ENCODE measurements at places on chromosomes 2 and 18.

DNA sequence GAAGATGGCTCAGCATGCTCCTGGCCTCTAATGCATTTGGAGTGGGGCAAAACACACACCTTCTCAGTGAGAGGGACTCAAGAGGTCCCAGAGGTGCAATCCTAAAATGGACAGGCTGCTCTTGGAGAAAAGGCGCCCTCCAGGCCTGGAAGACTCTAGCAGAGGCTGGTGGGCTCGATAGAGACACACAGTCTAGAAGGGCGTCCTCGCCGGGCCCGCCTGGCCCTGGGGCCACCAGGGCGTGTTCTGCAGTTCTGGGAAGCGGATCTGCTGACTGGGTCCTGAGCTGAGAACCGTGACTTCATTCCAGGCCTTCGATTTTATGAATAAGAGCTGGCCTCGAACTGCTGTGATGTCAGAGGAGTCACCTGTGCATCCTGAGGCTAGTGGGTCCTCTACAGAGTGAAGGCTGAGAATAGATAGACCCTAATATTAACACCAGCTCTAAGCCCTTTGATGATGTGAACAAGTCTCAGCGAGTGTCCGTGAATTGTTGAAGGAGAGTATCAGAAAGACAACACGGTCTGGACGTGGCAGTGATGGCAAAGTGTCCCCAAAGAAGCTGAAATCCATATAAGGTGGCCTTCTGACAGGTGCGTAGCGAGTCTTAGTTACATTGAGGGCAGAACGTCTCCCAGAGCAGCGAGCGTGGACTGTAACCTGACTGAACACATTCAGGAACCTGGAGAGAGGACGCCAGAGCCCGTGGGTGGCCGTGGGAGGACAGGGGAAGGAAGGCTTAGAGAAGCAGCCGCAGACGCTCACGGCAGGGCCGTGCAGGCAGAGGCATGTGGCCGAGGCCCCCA lies 136.9 kb downstream of the PTGR3 start:
- no peak for DNase-seq

- DNase-seq, result no peak
These were observed 80.0 kb downstream of the INPP5D start for GRCh38 chr2:233140077-233140585.

GRCh38 chr18:55414475-55414874 lies 173.5 kb downstream of the TCF4 start:
- no peak for DNase-seq

DNA sequence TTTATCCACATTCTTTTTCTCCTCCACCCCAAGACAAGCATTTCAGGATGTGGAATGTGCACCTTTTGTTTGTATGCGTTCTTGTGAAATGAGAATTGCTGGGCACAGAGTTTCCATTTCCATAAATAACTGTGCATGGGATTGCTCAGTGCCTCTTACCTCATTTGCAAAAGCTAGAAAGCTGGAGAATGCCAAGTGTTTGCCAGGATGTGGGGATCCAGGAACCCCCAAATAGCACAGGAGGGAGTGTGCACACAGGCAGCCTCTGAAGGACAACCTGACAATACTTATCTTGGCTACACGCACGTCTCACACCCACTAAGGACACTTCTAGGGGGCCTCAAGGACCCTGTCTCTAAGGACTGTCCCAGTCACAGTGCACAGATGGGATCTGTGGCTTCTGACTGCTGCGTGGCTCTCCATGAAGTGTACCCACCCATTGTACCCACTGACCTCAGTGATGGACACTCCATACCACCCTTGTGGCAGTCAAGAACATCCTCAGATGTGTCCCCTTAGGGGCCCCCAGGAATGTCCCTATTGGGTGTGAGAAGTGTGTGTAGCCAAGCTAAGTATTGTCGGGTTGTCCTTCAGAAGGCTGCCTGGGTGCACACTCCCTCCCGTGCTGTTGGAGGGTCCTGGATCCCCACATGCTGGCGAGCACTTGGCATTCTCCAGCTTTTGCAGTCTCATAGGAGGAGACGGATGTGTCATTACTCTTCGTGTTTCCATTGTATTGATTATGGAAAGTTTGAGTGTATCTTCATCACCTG lies 38.4 kb downstream of the CAPN13 start:
- DNase-seq, result no peak

- DNase-seq, result no peak
These were observed 249.8 kb downstream of the BCL11A start for GRCh38 chr2:60303680-60304079.

DNA sequence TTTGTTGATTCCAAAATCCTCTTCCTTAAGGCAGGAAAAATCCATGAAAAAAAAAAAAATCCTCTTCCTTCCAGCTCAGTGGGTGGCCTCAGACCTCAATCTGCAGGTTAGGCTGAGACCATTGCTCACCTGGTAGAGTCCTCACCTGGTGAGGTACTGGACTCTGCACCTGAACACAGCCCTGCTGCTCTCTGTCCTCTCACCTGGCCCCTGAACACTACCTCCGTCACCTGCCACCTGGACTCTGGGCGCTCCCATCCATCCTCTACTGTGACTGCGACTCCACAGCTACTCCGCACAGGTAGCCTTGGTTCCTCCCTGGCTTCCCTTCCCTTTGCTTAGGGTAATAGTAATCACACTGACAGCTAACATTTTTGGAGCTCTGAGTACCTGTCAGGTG lies 22.1 kb downstream of the TYMS start:
- no peak for DNase-seq

DNA sequence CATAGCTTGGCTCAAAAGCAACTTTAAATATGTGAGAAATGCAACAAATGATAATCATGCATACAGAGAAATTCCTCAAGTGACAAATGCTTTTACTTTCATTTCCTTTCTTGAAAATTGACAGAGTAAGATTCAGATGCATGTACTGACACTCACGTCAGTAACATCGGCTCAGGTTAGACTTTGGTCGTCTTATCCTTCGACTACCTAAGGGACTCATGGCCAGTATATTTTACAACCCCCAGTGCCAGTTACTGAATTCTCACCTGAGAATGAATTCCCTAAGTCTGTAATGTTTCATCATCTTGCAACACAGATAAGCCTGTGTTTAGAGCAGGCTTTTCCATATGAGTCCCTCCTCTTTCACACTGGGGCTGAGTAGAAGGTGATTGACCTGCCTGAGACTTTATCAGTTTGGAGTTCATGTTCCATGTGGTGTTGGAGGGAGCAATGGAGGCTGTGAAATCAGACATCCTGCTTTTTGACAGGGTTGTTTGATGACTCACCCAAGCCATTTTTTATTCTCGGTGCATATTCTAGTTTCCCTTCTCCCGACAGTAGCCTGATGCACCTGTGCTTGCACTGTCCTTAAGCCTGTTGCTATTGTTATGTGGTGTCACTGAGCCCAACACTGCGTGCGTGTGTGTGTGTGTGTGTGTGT lies 30.5 kb upstream of the ATP8B1 start:
- no peak for DNase-seq

GRCh38 chr2:18558458-18558857 lies 2.0 kb downstream of the RDH14 start:
- no peak for DNase-seq

GRCh38 chr2:105490204-105490603 lies 91.4 kb upstream of the FHL2 start:
- no peak for DNase-seq

- DNase-seq, result no peak
These were observed 133.7 kb upstream of the COPS8 start for GRCh38 chr2:236951830-236952475.

DNA sequence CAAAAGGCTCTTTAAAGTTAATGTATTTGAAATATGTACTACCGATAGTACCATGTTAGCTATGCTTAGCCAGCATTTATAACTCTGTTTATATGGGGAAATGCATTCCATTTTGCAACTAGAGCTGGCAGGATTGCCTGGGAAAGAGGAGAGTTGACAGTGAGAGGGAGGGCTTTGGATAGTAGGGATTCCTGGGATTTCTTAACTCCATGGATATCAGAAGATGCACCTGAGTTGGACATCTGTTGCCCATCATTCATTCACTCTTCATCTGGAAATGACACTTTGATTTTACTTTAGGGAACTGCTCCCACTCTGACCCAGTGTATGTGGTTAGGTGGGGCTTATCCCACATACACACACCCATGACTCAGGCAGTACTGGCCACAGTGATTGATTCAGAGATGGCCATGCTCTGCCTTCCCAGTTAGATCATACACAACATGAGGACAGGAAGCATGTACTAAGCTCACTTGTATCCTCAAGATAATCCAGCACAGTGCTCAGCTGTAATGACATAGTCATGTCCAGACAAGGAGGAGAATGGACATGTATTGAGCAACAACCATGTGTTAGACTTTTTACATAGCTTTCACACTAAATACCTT lies 248.8 kb downstream of the MREG start:
- no peak for DNase-seq

- DNase-seq, result no peak
These were observed 13.8 kb downstream of the MLPH start for GRCh38 chr2:237500681-237501424.

DNA sequence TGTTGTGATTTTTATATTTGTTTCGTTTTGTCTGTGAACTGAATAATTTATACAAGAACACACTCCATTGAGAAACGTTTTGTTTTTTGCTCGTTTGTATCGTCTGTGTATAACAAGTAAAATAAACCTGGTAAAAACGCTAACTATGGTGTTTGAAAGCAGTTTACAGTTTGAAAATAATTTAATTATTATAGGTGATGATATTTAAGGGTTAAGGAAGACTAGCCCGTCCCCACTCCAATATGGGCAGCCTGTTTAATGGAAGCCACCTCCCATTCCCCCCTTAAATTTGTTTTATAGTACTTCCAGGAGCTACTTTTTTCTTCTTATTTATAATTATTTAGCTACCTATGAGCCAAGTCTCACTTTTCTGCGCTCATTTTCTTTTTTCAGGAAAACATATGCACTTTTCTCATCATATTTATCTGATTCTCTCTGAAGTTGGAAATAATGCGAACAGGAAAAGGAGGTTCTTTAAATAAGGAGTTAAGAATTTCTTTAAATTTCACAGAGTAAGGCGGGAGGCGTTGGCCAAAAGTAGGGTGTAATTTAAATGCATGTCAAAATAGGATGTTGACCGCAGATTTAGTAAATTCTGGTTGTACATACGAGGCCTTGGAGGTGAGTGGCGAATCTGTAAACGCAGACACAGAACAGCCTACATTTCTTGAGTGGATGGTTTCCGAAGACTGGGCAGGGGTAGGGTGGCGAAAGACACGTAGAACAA lies 9.8 kb downstream of the TBR1 start:
- no peak for DNase-seq

- no peak for DNase-seq
These were observed 65.1 kb upstream of the CTLA4 start for GRCh38 chr2:203802342-203803052.

DNA sequence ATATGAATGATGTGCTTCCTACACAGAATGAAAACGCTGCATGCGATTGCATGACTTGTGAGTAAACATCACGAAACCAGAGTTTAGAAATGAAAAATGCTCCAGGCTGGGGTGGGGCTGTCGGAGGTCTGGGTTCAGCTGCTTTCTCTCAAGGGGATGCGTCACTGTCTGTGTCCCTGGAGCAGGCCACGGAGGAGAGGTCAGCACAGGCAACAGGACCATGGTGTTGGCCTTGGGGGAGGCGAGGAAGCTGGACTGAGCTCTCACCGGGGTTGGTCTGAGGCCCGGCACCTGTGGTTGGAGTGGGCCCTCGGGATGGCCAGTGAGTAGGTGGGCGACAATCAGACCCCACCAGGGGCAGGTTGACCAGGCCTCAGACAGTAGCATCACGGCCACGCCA lies 89.0 kb upstream of the TMEM18 start:
- no peak for DNase-seq

DNA sequence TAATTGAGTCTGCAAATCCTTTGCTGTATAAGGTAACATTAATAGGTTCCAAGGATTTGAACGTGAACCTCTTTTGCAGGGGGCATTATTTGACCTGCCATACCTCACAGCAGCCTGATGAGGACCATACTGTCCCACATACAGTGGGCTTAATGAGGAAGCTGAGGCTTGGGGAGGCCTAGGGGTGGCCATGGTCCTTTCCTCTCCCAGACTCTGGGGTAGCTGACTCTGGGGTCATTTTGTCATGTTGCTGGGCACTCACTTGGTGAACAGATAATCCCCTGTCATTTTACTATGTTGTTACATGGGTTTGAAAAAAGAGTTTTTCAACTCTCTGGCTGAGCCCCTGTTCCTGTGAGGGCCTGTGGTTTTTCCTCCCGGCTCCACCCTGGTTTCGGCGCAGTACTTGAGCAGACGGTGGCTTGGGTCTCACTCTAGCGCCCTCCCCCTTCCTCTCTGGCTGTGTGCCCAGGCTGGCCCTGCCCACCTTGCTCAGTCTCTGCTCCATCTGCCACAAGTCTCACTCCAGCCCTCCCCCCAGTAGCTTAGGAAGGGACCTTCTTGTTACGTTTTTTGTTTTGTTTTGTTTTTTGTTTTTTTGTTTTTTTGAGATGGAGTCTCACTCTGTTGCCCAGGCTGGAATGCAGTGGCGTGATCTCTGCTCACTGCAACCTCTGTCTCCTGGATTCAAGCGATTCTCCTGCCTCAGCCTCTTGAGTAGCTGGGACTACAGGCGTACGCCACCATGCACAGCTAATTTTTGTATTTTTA lies 21.0 kb downstream of the INPP4A start:
- DNase-seq, result peak; percentile 80

- no peak for DNase-seq
These were observed 3.5 kb upstream of the BCL2 start for GRCh38 chr18:63322908-63323634.

GRCh38 chr2:55999790-56000189 lies 76.2 kb upstream of the EFEMP1 start:
- no peak for DNase-seq

DNA sequence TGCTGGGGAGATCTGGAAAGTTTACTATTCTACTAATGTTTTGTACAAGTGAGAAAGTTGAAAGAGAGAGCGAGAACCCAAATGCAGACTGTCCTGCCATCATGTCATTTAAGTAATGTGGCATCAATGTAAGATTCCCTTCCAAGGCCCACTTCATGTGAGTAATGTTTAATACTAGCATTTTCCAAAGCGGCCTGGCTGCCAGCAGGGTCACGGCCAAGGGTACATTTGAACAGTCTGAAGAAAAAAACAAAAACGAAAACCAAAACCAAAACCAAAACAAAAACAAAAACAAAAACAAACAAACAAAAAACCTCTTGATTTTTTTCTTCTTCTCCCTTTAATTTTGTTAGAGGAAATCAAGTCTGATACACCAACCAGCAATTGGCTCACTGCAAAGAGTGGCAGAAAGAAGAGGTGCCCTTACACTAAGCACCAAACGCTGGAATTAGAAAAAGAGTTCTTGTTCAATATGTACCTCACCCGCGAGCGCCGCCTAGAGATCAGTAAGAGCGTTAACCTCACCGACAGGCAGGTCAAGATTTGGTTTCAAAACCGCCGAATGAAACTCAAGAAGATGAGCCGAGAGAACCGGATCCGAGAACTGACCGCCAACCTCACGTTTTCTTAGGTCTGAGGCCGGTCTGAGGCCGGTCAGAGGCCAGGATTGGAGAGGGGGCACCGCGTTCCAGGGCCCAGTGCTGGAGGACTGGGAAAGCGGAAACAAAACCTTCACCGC lies 2.2 kb downstream of the HOXD10 start:
- no peak for DNase-seq

GRCh38 chr18:54181856-54182602 lies 42.4 kb downstream of the MBD2 start:
- no peak for DNase-seq

- DNase-seq, result no peak
These were observed 3.6 kb upstream of the SMARCAL1 start for GRCh38 chr2:216408426-216409290.

GRCh38 chr2:217231724-217232123 lies 371.9 kb upstream of the TNP1 start:
- no peak for DNase-seq

Measured in activated naive CD4-positive, alpha-beta T cell (primary cell).